ENCODE measurements at places on chromosomes 6 and 20.

- peak; percentile 49 for DNase-seq
Observed at GRCh38 chr6:3355358-3356055, 96.8 kb downstream of the PSMG4 start.

- DNase-seq: no peak
Observed at GRCh38 chr6:10687582-10687981, 6.8 kb downstream of the C6orf52 start.

DNA sequence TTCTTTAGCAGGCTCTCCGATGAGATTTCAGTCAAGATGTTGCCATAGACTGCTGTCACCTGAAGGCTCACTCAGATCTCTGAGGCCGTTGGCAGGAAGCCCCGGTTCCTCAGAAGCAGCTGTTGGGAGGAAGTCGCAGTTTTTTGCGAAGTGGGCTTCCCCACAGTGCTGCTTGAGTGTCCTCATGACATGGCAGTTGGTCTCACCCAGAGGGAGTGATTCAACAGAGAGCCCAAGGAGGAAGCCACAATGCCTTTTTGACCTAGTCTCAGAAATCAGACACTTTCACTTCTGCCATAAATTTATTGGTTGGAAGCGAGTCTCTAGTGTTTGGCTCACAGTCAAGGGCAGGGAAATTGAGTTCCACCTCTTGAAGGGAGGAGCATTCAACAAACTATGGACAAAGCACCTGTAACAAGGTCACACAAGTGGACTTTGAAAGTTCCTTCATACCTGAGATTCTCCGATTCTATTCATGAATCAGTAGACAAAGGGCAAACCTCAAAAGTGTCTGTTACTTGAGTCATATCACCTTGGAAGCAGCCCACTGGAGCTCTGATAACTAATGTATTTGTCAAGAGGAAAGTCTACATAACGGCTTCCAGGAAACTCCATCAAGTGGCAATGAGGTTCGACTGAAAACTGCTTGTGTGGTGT lies 208.3 kb downstream of the TASP1 start:
- no peak for DNase-seq

DNA sequence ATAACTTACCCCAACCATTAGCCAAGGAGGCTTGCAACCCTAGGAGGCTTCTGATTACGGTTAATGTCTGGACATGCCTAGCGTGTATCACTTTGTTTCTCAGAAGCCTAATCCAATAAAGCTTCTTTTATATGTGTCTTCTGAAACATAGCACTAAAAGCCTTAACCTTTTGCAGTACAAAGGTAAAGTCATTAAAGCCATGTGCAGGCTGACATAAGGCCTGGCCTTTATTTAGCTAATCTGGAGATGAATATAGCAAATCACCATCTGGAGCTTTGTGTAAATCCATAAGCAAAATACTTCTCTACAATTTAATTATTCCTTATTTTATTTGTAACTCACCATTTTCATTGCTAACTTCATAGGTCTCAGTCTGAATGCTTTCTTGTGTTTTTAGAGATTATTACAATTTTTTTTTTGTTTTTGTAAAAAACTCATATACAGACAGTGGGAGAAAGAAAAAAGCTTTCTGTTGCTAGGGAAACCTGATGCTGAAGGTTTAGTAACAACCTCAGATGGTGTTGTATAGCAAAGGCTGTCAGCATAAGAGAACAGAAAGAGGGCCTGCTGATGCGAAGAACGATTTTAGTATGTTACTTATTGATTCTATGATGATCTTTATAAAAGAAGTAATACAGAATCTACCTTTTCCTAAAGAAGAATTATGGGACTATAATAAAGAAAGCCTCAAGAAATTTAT lies at the start of gene EYS:
Gene EYS, minus strand, starts transcription at position 101 of the 701 bp plus-strand sequence. CDS start 211,816 bp downstream, outside the sequence.
- DNase-seq: no peak

- DNase-seq: no peak
Observed at GRCh38 chr6:37938909-37939308, 119.4 kb downstream of the ZFAND3 start.

DNA sequence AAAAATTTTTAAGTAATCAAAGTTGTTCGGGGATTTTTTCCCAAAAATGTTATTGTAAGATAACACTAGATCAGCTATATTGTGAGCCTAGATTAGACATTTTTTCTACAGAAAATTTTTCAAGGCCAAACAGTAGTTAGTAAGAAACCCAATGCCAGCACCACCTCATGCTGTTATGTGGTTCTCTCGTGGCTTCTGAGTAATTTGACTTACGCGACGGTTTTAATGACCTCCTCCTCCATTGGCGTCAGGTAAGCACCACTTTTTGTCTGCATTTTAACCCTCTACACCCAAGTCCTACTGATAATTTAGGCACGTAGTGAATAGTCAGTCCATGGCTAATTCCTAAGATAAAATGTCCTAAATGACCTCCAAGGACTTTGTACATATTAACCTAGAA lies 9.7 kb downstream of the RPS6KA2 start:
- DNase-seq: no peak

- no peak for DNase-seq
Observed at GRCh38 chr20:63234693-63235398, 859 bp upstream of the BIRC7 start.

GRCh38 chr20:20915844-20916243 lies 190.3 kb downstream of the LINC00237 start:
- no peak for DNase-seq

DNA sequence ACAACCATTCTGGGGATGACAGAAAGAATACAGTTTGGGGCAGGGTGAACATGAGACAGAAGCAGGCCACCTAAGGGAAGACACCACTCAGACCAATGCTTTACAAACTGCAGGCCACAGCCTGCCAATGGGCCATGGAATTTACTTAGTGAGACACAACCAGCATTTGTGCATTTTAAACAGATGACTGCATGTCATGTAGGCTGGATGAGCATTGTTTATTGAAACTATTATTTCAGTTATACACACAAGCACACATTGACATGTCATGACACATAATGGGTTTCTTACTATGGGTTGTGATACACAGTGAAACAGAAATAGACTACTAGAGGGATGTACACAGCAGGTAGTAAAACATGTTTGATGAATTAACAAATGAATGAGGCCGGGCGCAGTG lies 8.0 kb downstream of the PGM3 start:
- DNase-seq: no peak

DNA sequence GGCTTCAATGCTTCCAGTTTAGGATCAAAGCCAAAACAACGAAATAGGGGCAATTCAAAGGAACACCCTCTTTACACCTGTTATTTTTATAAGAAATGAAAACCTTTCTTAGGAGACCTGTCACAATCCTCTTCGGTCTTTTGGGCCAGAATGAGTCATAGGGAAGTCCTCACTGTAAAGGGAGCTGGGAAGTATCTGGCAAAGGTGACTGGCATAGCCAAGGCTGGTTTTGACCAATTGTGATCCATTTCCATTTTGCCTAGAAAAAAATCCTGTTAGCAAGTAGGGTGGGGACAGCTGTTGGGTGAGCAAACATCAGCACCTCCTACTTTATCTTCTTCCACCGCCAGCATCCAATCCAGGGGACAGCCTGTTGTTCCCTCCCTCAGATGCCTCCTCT lies 343.2 kb upstream of the SULF2 start:
- no peak for DNase-seq

GRCh38 chr20:23331450-23332350 lies 18.9 kb upstream of the NXT1 start:
- no peak for DNase-seq

DNA sequence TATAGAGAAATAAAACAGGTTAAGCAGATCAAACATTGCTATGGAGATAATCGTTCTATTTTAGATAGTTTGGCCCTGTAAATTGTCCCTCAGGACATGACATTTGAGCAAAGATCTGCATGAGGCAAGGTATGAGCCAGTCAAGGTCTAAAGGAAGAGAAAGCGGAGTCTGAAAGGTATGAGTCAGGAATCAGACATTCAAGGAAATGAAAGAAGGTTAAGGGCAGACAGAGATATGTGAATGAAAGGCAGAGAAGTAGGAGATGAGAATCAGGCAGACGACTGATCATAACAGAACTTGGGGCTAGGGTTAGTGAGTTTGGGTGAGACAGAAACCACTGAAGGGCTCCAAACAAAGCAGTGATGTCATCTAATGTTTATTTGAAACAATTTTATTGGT lies 775.8 kb downstream of the MAFB start:
- no peak for DNase-seq

DNA sequence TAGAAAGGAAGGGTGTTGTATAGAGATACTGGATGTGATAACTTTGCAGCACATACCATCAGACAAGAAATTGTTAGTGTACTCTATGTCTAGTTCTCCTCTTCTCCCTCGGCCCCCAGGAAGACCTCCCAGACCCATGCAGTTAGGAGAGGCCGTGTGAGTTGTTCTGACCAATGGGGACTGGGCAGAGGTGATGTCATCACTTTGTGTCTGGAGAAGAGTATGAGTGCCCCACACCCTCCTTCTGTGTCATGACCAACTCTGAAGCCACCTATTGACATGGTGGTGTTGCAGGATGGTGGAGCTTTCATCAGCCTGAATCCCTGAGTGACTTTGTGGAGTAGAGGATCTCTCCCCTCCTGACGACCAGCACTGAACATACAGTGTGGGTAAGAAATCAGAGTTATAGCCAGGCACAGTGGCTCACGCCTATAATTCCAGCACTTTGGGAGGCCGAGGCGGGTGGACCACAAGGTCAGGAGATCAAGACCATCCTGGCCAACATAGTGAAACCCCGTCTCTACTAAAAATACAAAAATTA lies 72.2 kb downstream of the IPCEF1 start:
- DNase-seq: no peak

GRCh38 chr20:33791959-33792597 lies 19.1 kb upstream of the CHMP4B start:
- no peak for DNase-seq

DNA sequence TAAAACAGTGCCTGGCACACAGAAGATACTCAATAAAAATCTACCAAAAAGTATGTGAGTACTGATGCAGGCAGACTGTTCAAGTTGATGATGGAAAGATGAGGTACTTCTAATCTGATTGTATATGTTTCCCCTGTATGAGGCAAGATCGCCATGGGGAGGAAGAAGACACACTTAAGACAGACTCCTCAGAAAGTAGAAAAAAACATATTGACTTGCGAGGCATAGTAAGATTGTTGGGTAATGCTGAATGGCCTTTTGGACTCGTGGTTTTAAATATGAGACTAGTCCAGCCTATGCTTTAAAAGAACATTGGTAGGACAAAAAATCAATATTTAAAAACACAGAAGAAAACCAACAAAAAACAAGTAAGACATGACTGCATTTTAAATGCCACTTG lies 72.6 kb downstream of the SHPRH start:
- no peak for DNase-seq

- DNase-seq: no peak
Observed at GRCh38 chr20:1190847-1191246, 6.1 kb upstream of the TMEM74B start.

GRCh38 chr20:21315138-21315537 lies 12.0 kb downstream of the XRN2 start:
- DNase-seq: no peak

- DNase-seq: no peak
Observed at GRCh38 chr6:57822896-57823358, 505.5 kb downstream of the PRIM2 start.

DNA sequence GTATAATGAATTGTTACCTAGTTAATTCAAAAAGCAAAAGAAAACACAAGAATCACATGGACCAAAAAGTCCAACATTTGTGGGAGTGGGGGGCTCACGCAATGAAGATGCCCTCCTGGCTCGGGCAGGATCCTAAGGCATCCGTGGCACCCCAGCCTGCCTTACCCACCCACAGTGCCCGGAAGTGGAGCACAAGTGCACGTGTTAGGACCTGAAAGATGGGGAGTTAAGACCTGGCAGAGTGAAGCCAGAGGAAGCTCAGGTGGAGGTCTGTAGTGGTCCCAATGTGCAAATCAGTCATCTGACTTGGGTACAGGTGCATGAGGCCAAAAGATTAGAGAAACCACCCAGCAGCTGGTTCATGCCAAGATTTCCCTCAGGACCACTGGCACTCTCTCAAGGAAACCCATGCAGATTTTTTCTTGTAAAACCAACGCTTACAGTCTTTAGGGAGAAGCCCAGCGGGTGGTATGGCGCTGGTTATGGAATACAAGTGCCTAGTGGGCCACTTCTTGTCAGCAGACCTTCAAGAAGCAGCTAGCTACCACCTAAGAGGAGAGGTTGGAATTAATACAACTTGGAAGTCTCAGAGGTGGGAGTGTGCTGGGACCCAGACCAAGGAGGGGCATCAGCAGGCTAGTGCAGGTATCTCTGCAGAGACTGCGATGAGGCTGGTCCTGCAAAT lies 42.1 kb downstream of the BFSP1 start:
- no peak for DNase-seq

DNA sequence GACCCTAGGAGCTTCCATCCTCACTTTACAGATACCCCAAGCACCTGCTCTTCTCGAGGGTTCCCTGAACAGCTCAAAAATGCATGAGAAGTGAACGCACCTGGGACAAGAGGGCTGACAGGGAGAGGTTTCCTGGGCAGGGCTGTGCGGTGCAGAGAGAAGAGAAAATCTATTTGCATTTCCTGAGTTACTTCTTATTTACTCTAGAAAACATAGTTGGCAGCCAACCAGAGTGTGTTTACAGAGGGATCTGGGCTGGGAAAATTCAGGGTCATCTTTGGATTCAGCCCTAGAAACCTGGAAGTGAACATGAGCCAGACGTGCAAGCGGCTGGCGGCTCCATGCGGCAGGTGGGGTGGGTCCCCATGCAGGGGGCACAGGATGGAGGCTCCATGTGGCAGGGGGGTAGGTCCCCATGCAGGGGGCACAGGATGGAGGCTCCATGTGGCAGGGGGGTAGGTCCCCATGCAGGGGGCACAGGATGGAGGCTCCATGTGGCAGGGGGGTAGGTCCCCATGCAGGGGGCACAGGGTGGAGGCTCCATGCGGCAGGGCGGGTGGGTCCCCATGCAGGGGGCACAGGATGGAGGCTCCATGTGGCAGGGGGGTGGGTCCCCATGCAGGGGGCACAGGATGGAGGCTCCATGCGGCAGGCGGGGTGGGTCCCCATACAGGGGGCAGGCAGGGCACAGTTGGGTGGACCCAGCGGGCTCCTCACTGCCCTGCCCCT lies 342.0 kb downstream of the TAF4 start:
- DNase-seq: no peak

- DNase-seq: no peak
Observed at GRCh38 chr20:44402391-44403193, 47.1 kb downstream of the HNF4A start.

DNA sequence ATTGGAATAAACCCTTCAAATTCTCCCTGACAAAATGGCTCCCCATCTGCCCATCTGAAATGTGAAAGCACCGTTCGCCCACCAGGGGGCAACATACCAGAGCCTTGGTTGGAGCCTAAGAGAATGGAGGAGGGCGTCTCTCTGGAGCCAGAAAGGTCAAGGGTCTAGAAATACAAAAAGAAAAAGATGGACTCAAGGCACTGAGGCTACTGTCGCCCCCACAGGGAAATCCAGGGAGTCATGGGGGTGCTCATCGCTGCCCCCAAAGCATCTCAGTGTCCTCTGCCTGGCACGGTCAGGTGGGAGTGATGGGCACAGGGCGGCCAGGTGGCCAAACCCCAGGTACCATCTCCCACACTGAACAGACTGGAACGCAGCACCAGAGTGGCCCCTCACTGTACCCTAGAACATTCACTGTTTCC lies 136.3 kb downstream of the ZMYND8 start:
- DNase-seq: no peak
